ENCODE measurements at places on chromosomes 6 and 20.

- DNase-seq: peak; percentile 53
These were observed 290.2 kb downstream of the BTBD3 start for GRCh38 chr20:12207875-12208274.

- no peak for DNase-seq
These were observed 94.3 kb downstream of the PAK5 start for GRCh38 chr20:9744551-9744950.

DNA sequence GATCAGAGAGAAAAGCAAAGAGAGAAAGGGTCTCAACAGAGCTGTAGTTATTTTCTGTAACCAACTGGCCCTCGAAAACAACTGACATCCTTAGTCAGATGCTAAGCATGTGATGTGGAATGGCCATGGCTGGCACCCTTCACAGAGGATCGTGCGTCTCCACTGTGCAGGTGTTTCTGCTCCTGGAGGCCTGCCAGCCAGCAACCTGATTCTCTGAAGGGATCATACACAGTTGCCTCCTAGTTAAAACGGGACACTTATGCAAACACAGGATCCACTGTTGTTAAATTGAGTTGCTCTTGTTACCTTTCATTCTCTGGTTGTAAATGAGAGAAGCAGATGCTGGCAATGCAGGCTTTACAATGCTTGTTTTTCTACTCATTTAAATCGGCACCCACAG is 148.5 kb downstream of the HDGFL1 start:
- peak; percentile 94 for DNase-seq

DNA sequence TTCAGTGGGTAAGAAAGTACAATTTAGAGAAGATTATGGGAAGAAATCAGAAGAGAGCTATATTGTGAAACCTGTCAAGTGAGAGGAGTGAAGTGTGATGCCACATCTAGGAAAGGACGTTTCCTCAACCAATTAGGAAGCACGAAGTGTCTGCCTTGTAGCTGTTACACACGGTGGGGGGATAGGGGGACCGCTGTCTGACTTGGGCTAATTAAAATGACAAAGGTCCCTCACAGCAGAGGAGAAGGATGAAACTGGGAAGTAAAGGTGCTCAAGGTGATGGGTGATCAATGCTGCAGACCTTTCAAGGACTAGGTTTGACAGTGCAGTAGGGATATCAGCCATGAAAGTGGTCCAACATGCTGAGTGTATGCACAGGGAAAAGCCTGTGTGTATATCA is 181.1 kb upstream of the PRSS16 start:
- no peak for DNase-seq

- DNase-seq: no peak
These were observed 144.8 kb downstream of the PDSS2 start for GRCh38 chr6:107314531-107314939.
